ENCODE measurements at places on chromosomes 16 and 17. TPM values are rescaled to one million over a fixed set of nuclear protein-coding genes. Genes with fewer than 3 reads are reported as not detected.
A peak's percentile ranks its signal among the peaks of the same experiment; 100 is the strongest.

The ARL2BP gene
- 14.7 TPM for total RNA-seq

GRCh38 chr17:31609331-31609730 lies 217.9 kb downstream of the RAB11FIP4 start:
- no peak for DNase-seq

The CES5A gene
- total RNA-seq, result not detected

GRCh38 chr16:86002178-86002900 lies 103.4 kb downstream of the IRF8 start:
- DNase-seq, result peak; percentile 2

DNA sequence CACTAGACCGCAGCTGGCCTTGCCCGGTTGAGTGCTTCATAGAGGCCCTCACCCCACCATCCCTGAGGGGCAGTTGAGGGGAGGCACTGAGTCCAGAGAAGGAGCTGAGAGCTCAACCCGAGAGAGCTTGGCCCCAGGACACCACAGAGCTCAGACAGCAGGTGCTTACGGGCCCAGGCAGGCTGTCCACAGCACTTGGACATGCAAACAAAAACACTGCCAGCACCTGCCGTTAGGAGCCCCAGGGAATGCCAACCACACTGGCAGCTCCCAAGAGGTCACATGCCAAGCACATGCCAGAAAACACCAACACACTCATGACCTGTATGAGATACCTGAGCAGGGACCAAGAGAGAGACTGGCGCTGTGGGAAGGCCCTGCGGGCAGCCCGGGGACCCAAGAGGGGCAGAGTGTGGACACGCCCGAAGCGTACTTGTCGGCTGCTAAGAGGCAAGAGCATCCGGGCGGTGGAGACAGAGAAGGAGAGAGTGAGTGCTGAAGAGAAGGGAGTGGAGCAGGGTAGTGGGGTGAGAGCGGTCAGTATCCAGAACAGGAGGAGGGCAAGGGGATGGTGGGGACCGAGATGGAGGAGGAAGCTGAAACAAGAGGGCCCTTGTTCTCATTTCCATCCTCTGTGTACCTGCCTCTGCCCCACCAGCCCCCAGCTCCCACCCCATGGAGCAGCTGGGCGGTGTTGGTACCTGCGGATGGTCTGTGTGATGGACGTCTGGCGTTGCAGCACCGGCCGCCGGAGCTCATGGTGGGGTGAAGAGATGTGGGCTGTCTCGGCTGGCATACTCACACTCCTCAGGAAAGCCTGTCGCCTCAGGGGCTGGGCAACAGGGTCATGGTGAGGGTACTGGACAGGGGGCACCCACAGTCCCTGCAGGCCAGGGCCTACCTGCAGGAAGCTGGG lies 8.2 kb downstream of the RHBDF1 start:
- DNase-seq, result no peak

The JUP gene
- total RNA-seq, result 0.72 TPM

DNA sequence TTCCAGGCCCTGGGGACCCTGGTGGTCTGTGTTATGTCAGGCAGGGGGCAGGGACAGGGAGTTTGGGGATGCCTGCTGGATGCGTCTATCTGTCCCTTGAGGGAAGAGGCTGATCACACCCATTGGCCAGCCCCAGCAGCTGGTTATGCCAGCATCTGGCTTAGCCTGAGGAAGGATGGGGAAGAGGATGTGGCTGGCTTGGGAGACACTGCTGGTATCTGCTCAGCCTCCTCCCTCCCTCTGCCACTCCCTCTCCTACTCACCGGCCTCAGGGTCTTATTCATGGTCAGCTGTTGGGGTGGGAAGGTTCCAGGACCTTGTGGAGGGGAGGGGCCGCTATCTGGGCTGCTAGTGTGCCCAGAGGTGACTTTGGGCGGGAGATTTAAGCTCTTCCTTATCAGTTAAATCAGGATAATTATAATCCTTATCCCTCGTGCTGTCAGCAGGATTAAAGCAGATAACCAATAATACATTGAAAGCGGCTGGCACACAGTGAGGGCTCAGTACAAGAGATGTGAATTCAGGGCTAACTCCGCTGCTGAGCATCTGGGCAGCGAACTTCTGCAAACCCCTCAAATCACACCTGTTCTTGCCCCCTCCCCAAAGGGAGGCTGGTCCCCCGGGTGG lies 36.0 kb upstream of the MLKL start:
- no peak for DNase-seq

DNA sequence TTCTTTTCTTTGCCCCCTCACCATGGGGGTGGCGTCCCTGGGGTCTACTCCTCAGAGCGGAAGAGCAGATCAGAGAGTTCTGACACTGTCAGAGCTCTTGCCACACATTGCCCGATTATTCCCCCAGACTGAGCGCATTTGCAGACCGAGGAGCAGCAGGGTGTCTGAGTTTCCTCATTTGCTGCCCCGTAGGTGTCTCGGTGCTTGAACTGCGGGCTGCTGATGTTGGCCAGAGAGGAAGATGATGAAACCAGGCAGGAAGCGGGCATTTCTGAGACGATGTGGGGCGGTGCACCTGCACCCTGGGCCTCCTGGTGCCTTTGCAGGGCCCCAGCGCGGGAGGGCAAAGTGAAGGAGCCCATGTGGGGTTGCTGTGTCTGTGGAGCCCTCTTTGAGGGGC lies 55.2 kb downstream of the ARSG start:
- peak; percentile 67 for DNase-seq

Data from activated naive CD4-positive, alpha-beta T cell treated with anti-CD3 and anti-CD28 coated beads, Interleukin-2, amount 50 U/mL, for 72 hours (primary cell).